ENCODE measurements at places on chromosomes 3 and 15.

GRCh38 chr3:86388820-86389219 is 602.1 kb downstream of the VGLL3 start:
- DNase-seq = no peak

DNA sequence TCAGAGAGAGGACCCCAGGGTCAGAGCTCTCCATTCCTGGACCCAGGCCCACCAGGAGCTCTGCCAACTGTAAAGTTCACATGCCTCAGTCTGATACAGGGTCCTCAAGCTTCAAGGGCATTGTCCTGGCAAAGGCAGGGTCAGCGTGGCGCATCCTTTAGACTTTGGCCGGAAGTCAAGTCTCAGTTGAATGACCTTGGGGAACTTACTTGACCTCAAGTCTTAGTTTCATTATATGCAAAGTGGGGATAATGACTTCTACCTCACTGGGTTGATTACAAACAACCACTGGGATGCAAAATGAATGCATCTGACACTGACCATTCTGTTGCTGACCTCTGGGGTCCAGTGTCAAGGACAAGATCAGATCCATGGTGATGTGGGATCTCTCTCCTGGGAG is 70.6 kb upstream of the CTSH start:
- DNase-seq = no peak

GRCh38 chr3:64900617-64901521 is 213.1 kb upstream of the ADAMTS9 start:
- no peak for DNase-seq

GRCh38 chr3:33488683-33489082 is 48.5 kb upstream of the UBP1 start:
- no peak for DNase-seq

GRCh38 chr3:184750349-184751083 is 38.7 kb upstream of the MAGEF1 start:
- no peak for DNase-seq

- DNase-seq = no peak
These were observed 133.6 kb upstream of the ABHD17C start for GRCh38 chr15:80561500-80561899.
